ENCODE measurements at places on chromosomes 4 and X.

- DNase-seq: no peak
These were observed 35.9 kb downstream of the NAP1L5 start for GRCh38 chr4:88661739-88662138.

- no peak for DNase-seq
These were observed 63.2 kb upstream of the GUCY1A1 start for GRCh38 chr4:155603360-155603891.

DNA sequence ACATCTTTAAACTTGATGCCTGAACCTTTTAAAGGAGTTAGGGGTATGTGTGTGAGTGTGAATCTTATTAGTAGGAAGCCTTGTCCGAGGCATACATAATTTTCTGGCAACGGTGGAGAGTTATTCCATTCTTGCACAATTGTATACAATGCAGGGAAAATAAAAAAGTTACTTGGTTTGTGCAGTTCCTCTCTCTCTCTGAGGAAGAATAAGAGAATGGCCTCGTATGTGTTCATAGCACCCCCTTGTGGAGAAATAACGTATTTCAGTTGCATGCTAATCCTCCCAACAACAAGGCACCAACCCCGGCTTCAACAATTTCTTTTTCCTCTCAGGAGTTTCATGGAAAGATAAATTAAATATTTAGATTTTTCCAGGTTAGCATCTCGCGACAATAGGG is 33.7 kb upstream of the FGF13 start:
- DNase-seq: no peak

GRCh38 chr4:146943691-146944375 is 1.8 kb downstream of the TTC29 start:
- DNase-seq: no peak

- DNase-seq: no peak
These were observed 67.8 kb downstream of the REPS2 start for GRCh38 chrX:17014216-17014615.

GRCh38 chr4:118814891-118815290 is 21.0 kb downstream of the SEC24D start:
- DNase-seq: no peak

- DNase-seq: no peak
These were observed 153.8 kb upstream of the AGA start for GRCh38 chr4:177596035-177596434.

DNA sequence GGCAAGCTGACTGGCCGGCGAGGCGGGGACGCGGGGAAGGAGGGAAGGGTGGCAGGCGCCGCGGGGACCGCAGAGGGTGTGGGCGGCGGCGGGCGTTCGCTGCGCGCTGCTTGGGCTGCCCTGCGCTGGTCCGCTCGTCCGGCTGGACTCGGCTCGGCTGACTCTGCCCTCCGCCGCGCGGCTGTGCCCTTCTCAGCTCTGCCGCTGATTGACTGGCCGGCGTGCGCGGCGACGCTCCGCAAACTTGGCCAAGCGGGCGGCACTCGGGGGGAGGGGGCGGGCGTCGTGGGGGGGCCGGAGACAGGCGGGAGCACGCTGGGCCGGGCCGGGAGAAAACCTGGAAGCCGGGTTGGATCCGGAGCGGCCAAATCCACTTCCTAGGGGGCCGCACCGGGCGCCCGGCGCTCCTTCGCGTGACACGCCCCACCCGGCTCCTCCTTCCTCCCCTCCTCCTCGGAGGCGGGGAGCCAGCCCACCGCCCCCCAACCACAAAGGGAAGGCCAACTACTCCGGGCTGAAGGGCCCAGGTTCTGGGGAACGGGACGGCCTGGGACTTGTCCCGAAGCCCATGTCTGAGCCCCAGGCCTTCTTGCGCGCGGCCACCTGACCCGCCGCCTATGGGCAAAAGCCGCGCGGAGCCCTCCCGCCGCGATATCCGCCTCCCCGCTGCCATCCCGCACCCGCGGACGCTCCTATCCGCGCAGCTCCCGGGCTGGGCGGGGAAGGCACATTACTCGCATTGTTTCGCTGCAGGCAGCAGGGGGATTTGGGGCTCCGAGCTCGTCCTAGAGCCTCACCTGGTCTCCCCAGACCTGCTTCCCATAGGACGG is at the start of gene GPC4:
Gene GPC4, minus strand, starts transcription at position 214 of the 830 bp plus-strand sequence. CDS start 524 bp downstream, outside the sequence.
- no peak for DNase-seq

GRCh38 chr4:175622887-175623286 is 189.2 kb downstream of the GPM6A start:
- no peak for DNase-seq

DNA sequence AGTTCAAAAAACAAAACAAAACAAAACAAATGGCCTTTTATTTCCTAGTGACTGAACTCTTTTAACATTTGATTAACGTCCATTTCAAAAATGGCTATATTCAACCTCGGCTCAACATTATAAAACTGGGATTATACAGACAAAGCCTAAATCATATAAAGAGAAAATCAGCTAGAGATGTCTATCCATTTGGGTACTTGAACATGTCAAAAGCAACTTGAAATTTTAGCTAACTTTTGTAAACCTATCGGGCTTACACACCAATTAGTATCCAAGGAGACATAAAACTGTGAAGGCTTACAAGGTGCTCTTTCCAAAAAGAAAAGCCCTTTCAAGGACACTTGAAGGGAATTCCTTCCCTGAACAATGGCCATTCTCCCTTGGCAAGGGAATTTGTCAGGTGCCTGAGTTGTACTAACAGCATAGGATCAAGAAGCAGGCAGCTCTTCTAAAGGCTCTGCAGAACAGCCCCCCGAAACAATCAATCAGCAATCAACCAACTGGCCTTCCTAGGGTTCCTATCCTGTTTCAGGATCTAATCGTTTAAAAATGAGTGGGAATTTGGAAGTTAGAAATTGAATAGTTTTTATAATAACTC is 633.7 kb upstream of the HTR2C start:
- DNase-seq: no peak

DNA sequence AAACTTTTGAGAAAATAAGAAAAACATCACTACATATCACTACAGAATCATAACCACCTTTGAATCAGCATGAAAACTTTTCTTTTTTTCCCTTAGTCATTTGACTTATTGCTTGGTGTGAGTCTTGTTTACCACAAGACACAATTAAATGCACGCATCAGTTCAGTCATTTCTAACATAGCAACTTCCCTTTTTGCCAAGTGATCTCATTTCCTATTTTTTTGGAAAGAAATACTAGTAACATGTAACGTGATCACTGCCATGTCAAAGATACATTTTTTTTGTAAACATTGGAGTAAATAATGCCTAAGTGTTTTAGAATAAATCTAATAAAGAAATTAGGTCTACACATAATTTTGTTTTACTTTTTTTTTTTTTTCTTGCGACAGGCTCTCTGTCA is 5.1 kb upstream of the CXCL8 start:
- no peak for DNase-seq
